ENCODE measurements at places on chromosomes 3 and 15.

DNA sequence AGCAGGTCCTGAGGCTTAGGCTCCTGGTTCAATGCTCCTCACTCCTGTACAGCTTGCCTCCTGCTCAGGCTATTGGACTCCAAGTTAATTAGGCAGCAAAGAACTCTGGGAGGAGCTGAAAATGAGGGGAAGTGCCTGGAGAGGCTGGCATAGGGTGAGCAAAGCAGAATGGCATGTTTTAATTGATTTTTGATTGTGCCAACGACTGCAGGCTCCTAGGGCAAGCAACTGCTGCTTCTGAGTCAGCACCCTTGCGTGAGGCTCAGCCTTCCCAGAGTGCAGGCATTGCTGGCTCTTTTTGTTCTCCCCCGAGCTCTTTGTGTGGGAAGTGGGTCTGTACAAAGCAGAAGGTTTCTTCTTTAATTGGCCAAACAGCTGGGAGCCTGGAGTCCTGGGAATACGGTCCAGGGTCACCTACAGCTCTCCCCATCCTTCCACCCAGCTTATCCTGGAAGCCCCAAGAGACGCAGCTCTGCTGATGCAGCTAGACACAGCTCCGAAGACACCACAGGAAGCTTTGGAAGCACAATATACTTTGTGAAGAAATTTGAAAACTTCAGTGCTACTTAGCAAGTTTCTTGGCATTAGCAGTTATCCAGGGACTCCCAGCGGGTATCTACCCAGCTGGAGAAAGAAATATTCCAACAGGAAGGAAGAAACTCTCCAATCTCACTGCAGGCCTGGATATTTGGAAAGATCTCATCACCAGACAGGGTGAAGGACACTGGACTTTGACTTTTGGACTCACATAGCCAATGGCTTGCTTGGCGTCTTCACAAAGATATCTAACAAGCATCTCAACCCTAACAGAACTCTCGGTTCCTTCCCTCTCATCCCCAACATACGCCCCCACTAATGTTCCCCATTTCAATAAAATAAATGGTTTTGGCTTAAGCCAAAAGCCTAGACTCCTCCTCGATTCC lies 76.8 kb downstream of the BDH1 start:
- DNase-seq: no peak

DNA sequence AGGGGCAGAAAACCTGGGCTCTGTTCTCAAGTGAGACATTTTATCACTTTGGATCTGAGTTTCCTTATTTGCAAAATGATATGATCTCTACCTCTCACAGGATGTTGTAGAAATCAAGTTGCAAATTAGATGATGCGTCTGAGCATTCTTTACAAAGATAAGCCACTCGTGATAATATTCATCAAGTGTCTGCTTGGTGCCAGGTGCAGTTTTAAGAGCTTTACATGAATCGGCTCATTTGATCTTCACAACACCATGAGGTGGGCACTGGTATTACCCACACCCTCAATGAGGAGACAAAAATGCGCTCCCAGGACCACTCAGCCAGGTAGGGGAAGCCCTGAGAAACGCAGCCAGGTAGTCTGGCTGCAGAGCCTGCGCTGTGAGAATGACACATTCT lies 59.1 kb upstream of the CA12 start:
- DNase-seq: no peak

DNA sequence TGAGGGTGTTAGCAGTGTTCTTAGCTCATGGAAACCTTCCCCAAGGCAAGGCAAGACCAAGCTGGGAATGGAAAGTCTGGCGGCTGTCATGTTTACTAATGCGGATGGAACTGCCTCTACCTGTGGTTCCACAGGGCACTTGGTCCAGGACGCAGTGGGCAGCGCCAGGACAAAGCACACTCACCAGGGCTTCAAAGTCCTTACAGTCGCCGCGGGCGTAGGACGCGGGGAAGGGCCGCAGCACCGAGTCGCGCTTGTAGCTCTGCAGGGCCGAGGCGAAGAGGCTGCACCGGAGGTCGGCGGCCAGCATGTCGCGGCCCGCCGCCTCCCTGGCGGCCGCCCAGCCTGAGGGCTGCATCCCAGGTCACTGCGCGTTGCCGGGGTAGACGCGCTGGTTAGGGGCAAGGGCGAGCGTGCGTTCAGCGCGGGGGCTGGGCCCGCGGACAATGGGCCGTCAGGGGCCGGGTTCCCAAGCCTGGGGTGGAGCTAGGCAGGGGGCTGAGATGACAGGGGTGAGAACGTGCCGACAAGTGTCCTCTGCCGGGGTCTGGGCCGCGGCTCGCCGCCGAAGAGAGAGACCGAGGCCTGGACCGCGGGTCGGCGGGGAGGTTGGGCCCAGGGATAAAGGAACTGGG lies 497 bp downstream of the PARP16 start:
- no peak for DNase-seq

DNA sequence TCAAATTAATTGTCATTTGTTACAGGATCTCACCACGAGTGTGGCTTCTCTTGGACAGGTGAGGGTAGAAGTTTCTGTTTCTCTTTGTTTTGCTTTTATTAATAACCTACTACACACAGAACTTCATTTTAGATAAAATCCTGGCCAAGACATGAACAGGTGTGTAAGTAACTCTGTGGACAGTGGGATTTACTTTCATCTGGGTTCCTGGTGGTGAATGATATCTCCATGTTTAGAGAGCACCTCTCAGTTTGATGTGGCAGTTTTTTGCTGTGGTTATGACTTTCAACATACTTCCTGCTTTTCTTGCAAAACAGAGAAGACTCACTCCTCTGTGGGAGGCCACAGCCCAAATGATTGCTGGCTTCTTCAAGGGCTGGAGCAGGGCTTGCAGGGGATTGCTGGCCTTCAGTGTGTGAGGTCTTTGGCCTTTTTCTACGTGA lies 71.1 kb upstream of the XCR1 start:
- DNase-seq: peak; percentile 60

DNA sequence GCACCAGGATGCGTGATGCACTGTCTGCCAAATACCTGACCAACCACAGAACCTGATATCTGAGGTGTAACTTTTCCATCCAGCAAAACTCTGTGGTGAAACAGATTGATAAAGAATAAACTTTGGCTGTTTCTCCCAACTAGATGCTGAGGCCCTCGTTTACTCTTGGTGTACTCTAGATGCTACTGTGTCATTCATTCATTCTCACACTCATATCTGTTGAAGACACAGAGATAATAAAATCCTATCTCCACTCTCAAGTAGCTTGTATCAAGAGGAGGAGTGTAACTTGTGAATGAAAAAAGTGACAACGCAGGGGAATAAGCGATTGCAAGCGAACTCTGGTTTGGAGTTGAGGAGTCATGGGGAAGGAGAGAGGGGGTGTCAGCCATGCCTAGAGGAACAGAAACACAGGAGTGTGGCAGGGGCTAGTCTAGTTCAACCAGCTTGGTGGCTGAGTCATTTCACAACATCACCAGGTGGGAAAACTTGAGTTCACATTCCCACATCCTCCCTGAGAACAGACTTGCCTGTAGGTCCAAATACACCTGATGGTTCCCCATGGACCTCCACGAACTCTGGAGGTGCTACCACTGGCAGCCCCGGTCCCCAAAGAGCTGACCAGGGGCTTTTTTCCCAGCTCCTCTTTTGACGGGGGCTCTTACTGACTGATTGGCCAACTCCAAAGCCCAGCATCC lies 73.3 kb upstream of the SNRK start:
- DNase-seq: no peak

GRCh38 chr15:38748710-38749109 lies 184.1 kb upstream of the RASGRP1 start:
- DNase-seq: no peak

DNA sequence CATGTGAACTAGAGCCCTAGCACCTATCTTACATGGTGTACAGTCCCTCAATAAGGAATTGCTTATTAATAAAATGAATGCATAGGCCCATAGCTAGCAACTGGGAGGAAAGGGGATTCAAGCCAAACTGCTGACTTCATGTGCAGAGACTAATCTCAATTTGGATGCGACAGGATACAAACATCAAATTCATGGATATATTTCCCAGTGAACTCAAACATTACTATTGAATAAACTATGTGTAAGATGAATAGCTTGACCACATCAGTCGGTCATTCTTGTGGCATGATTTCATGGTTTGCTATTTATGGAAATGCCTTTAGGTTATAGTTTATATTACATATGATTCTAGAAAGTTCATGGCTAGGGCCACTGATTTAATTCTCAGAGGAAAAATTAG lies 268.6 kb upstream of the SLITRK3 start:
- DNase-seq: no peak

- no peak for DNase-seq
Measured at GRCh38 chr15:40281057-40281800, 1.6 kb downstream of the ANKRD63 start.

DNA sequence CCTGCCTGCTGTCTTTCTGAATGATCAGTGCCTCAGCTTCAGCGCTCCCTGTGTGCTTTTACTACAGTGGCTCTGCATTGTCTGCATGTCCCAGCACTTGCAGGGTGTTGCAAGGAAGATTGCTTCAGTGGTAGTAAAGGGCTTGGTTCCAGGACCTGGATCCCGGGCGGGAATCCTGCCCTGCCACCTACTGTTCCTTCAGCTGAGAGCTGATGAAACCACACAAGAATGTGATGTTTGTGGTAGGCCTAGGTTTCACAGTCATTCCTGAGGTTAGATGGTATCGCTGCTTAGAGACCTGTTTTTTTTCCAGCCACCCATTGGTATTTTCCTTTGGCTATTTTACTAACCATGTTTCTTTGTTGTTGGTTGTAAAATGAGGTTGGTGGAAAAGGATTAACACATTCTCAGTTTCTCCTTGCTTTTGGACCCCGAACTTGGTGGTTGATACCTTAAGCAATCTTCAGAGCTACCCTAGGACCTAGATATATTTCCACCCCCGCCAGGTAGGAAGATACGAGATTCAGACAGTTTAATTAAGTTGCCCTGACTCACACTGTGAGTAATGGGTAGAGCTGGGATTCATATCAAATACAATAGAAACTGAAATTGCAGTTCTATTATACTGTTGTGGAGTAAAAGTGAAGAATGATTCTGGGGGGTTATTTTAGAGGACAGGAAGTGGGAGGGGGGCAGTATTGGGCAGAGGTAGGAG lies 11.4 kb downstream of the GPR87 start:
- DNase-seq: no peak

DNA sequence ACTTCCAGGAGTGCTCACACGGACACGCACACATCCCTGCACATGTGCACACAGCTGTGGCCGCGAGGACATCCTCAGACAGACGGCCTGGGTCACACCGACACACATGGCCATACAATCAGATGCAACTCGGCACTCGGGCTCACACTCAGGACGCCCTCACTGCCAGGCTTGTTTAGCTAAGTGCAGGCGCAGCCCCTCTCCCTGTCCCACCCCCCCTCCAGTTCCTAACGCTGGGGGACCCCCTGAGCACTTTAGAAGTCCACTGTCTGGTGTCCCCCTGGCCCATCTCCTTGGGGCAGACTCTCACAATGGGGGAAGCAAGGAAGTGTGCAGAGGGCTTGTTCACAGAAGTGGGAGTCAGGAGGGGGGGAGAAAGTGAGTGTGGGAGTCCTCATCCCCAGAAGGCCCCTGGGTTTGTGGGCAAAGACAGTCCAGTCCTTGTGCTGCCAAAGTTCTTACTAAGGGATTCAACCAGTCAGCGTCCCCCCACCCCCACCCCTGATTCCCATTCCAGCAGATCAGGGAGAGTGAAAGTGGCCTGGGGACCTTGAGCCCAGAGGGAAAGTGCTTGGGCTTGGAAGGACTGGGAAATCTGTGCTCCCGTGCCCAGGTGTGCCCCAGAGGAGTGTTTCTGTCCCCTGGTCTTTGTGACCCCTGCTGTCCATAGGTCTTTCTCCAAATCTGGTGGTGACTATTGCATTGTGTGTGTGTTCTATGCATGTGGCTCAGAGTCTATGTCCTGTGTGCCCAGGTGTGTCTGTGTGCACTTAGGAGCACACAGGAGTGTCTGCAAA lies 767 bp upstream of the GATA2 start:
- no peak for DNase-seq

DNA sequence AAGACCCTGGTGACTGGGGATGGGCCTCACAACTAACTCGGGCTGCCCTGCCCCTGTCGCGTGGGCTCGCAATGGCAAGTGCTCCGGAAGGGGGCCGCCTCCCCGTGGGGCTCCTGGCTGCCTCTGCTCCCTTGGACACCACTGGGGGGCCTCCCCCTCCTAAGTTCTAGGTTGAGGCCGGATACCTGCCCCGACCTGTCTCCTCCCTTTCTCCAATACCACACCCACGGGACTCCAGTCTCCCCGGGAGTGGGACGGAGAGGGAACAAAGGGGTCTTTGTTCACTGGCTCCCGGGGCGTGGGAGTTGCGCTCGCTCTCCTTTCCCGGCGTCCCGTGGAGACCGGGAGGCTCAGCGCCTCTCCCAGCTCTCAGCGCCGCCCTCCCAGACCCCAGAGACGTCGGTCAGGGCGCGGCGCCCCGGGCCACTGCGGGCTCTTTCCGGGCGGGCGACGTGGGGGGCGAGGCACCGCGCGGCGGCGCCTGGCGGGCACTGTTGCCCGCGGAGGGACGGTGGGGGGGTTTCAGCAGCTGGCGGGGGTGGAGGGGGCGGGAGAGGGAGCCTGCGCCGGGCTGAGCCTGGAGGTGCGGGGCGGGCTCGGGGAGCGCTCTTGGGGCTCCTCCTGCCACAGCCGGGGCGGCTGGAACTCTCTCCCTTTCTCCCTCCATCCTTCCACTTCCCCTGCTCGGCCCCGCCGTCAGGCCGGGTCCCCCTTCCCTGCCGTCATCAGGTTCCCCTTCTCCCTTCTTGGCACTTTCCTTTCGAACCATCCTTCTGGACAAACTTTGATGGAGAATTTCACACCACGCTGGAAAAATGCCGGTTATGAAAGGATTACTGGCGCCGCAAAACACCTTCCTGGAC lies at the start of gene KCNH8:
KCNH8 (plus strand) TSS at position 606 of the 863 bp plus-strand sequence; CDS start at position 816, 210 bp downstream.
- DNase-seq: no peak

DNA sequence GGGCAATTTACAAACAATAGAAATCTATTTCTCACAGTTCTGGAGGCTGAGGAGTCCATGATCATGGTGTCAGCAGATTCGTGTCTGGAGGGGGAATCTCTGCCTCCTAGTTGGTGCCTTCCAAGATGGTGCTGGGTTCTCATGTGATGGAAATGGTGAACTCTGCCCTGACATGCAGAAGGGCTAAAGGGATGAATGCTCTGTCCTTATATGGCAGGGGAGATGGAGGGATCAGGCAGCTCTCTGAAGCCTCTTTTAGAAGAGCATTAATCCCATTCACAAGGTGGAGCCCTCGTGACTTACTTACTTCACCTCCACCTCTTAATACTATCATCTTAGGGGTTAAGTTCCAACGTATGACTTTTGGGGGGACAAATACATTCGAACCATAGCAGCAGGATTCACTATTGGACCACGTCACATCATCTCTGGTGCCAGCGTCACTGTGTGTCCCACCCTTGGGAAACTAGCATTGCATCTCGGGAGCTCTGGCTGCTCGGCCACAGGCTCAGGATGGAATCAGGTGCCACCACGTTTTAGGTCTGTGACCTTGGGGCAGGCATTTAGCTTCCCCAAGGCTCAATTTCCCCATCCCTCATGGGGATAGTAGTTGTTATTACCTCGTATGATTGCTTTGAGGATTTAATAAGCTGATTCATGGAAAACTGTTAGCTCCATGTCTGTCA lies 53.0 kb downstream of the SV2B start:
- no peak for DNase-seq

DNA sequence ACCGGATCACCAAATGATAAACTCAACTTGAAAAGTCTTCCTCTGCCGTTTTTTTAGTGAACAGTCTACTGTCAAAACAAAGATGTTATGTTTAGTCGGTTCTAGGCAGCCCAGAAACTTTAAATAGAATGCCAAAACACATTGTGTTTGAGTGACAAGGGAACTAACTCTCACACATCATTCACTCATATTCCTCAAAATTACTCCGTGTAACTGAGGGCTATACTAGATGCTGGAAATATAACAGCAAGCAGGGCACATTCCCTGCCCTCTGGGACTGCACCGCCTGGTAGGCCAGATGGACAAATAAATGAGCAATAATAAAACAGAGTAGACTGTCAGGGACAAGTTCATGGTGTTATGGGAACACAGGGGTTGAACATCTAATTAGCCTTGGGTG lies 251.4 kb downstream of the MAGI1 start:
- DNase-seq: no peak
